Stimulated activated CD4-positive, alpha-beta T cell treated with anti-CD3 and anti-CD28 coated beads, Interleukin-15, amount 100 ng/mL, for 1 hour (primary cell): ENCODE measurements at places on chromosomes 1 and 21.

- no peak for DNase-seq
Measured at GRCh38 chr1:206495493-206496046, 11.8 kb upstream of the RASSF5 start.

DNA sequence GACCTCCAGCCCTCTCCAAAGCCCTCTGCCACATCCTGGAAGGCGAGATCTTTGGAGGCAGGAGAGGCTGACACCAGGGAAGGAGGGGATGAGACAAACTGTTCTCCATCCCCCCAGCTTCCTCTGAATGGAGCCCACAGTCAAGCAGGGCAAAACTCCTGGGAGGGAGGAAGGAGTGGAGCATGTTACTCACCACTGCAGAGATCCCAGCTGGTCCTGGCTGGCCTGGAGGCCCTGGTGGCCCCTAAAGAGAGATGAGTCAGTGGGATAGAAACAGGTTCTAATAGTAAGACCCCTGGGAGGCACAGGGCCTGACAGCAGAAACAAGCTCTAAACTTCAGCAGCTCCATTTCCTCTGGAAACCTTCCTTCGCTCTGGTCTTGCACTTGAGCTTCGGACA lies 14.0 kb upstream of the PEF1 start:
- DNase-seq: no peak

- DNase-seq: no peak
Measured at GRCh38 chr1:151372058-151372934, at the start of gene SELENBP1. Gene SELENBP1, minus strand, starts transcription at chr1:151372705. Its CDS starts 64 bp downstream, at chr1:151372641.

- DNase-seq: no peak
Measured at GRCh38 chr21:28644762-28645161, 347.9 kb downstream of the LTN1 start.

DNA sequence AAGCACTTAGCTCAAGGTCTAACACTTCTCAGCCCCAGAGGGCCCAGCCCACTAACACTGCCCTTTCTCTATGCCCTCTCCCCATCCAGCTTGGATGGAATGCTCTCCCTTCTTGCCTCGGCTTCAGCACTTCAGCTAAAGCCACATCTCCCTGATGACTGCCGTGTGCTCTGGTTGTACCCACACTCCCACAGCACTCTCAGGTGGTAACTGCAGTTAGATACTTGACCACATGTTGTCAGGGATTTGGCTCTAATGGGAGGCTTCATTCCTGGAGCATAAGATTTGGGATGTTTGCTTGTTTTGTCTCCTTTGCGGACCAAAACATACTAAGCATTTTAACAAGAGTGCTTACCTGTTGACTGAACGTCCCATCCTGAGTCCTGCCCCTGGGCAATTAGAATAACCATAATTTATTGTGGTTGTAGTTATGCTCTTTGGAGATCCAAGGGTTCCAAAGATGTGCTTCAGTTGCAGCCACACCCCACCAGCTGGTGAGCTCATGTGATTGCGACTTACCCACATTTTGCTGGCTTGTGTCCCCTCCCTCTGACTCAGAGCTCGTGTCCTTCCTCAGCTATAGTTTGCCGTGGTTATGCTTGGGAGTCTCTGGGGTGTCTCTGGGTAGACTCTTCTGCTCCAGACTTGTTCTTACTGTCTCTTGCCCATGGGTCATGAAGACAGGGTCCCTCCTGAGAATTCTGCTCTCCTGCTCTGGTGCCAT lies 7.7 kb upstream of the SLC26A9 start:
- no peak for DNase-seq

DNA sequence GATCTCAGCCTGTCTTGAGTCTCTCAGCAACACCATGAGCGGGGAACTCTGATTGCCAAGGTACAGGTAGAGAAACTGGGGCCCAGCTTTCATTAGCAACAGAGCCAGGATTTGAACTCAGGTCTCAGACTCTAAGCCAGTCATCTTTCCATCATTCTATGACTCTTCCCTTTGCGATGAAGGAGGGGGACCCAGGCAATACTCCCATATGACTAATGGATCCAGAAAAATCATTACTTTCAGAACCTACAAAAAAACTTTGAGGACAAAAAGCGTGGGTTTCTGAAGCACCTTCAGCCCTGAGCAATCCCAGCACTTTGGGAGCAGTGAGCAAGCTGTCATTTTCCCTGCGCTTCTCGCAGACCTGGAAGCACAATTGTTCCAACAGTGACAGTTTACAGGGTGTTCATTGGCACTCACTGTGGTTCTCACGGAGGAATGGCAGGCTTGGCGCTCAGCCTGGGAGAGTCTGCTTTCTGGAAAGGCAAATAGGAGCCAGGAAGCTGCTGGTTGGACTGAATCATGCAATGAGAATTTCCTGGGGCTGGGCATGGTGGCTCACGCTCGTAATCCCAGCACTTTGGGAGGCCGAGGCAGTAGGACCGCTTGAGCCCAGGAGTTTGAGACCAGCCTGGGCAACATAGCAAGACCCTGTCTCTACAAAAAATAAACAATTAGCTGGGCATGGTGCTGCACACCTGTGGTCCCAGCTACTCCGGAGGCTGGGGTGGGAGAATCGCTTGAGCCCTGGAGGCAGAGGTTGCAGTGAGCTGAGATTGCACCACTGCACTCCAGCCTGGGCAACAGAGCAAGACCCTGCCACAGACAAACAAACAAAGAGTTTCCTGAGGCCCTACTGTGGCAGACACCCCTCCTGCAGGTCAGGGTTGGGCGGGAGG lies 40.1 kb downstream of the SLC2A7 start:
- no peak for DNase-seq

- DNase-seq: no peak
Measured at GRCh38 chr1:23784846-23785245, 6.1 kb upstream of the LYPLA2 start.

- no peak for DNase-seq
Measured at GRCh38 chr21:41045534-41046268, 122.3 kb upstream of the BACE2 start.

DNA sequence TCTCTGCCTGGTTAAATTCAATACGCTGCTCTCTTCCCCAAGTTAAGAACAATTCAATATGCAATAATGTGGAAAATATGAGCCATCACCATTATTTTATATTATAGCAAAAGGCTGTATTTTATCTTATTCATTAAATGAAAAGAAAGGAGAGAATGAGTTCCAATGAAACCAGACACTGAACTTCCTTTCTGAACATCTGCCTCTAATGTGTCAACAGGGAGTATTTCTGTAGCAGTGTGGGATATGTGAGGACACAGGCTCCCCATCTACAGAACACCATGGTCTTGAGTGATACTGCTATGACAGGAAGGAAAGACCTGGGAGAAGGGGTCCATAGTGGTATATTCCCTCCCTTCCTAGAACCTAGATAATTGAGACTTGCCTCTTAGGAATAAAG lies 46.3 kb downstream of the CASQ2 start:
- DNase-seq: no peak

DNA sequence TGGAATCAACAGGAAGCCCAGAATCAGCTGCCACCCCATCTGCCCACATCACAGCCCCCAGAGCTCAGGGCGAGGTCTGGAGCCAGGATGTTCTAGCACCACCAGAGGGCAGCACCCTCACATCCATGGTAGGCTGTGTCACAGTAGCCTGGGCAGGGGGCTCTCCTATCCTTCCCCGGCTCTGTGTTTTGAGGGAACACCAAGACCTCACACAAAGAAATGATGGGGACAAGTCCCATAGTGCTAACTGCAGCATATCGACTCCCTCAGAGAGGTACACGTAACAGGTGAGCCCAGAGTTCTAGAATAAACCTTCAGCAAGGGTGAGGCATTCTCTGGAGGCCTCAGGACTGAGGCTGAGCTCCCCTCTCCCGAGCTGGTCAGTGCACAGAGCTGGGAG lies 2.3 kb upstream of the KCNC4 start:
- DNase-seq: peak; percentile 62

DNA sequence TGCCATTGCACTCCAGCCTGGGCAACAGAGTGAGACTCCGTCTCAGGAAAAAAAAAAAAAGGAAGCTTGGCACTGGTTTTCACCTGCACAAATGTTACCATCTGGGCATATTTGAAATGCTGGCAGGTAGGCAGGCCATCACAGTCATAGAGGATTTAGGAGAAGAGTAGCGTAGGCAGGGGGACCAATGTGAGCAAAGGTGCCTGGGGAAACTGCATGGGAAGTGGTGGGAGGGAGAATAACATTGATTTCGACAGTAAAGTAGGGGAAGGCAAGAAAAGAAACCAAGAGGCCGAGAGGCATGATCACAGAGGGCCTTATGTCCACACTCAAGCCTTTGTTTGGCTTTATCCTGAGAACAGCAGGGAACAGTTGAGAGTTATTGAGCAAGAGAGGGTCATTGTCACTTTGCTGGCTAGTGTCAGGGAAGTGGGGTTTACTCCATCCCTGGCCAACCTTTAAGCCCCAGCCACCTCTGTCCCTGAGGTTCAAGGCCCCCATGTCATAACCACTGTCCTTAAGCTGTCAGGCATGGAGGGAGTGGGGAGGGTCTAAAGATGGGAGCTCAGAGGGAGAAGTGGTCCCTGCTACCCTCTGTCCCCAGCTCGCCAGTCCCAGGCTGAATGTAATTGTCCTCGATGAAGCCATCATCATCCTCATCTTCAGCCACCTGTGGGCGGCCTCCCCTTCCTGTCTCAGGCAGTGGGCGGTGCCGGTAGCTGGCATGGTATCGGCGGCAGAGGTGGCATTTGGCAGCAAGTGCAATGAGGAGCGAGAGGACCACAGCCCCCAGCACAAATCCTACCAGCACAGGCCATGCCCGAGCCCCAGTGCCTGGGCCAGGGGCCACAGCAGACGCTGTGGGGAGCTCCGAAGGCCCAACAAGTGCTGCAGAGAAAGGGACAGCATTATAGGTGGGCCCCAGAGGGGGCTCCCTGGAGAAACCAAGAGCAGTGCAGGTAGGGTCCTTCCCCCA lies 2.9 kb downstream of the C1orf210 start:
- no peak for DNase-seq

DNA sequence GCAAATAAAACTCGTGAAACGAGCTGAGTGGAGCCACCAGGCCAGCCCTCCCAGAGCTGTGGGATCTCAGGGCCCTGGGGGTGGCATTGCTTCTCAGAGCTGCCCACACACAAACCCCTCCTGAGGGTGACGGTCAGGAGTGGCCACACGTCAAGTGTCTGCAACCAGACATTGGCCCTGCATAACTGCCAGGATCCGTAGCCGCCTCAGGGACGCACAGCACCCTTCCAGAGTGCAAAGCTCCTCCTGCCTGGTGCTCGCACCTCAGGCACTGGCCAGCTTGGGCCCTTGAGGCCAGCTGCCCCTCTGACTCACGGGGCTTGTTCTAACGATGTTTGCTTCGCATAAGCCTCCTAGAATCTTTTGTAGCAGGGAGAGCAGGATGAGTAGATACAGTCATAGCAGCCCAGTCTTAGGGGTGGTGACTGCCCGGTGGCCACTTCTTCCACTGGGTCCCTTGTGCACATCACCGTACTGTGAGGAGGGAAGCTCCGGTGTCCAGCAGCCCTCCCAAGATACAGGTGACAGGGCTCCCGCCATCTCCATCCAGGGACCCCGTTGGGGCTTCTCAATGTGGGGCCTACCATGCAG lies 5.0 kb downstream of the WNT3A start:
- no peak for DNase-seq

DNA sequence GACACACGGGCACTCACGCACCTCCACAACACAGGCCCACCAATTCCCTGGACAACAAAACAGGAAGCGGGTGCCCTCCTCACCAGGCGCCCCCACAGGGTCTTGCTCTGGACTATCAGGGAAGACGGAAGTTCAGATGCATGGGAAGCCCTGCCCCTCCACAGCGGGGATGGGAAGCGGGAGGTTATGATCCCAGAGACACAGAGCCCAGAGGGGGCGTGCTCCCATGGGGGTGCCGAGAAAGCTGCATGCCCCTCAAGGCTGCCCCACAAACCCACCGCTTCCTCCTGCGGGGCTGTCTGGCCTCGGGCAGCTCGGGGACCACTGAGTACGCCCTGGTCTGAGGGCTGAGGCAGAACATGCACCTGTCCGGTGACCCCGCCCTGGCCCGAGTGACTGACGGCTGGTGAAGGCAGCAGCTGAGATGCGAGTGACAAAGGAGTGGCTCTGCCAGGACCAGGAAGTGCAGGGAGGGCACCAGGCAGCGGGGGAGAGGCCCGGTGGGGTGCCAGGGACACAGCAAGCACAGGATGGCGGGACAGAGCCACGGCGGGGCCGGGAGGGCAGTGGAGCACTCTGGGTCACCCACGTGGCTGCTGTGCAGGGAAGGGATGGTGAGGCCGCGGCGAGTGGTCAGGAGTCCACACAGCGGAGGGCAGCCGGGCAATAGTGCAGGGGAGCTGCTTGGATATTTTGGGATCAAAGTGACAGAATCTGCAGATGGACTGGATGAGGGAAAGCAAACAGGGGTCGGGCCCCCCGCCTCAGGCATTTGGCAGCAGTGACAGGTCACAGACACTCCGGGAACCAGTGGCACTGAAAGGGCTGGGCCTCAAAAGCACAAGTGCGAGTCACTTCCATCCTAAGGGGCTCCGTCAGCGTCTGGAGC lies 18.6 kb downstream of the NADK start:
- no peak for DNase-seq

DNA sequence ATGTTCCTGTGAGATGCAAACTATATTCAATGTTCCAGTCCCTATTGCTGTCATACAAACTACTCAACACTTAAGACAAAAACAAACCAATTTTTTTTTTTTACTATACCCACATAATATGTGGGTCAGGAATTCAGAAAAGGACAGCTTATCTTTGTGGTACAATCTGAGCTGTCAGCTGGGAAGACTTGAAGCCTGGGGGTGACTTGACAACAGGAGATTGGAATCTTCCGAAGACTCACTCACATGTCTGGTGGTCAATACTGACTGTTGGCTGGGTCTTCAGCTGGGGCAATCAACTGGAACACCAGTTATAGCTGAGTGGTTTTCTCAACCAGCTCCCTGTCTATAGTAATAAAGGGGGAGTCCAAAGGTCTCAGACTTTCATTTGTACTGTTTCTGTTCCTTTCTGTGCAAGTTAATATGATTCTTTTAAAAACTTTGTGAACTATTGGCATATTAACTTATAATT lies 81.7 kb upstream of the ATP1B1 start:
- no peak for DNase-seq

DNA sequence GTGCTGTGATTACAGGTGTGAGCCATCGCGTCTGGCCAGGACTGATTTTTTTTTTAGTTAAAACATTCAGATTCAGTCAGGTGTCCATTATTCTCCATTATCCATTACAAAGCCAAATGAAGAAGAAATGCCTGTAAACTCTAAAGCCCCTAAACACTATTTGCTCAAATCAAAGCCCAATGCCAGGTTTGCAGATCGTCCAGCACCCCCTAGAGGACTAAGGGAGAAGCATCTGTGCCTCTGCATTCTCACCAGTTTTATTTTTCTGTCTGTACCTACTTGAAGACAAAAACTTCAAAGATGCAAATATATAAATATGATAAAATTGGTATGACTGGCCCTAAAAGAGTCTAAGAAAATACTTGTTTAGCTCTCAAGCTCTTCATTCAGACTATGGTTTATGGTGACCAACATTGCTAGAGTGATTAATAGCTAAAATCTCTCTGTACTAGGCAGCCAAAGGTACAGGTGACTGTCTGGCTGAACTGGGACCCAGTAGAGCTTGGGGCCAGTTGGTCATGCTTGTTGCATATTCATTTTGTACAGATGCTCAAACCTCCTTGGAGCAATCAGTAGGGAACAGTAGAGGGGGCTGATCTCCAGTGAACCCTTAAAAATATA lies 138.4 kb downstream of the SYT2 start:
- no peak for DNase-seq
